ENCODE measurements at places on chromosomes 13 and 19. TPM values are rescaled to one million over a fixed set of nuclear protein-coding genes. Genes with fewer than 3 reads are reported as not detected.

- DNase-seq: peak; percentile 58
Measured at GRCh38 chr19:33622505-33622808, 704 bp downstream of the CHST8 start.

- no peak for DNase-seq
Measured at GRCh38 chr13:50893211-50893852, 16.3 kb upstream of the RNASEH2B start.

- peak; percentile 83 for DNase-seq
Measured at GRCh38 chr19:51687791-51688670, 5.1 kb upstream of the SPACA6 start.

GRCh38 chr13:30744056-30744680 is 8.8 kb downstream of the ALOX5AP start:
- DNase-seq: no peak

- DNase-seq: peak; percentile 17
Measured at GRCh38 chr13:98313023-98313921, 136.2 kb upstream of the RNF113B start.

- DNase-seq: no peak
Measured at GRCh38 chr13:51843529-51843928, 1.4 kb downstream of the TMEM272 start.

GRCh38 chr13:48994706-48995105 is 19.0 kb downstream of the FNDC3A start:
- DNase-seq: no peak

DNA sequence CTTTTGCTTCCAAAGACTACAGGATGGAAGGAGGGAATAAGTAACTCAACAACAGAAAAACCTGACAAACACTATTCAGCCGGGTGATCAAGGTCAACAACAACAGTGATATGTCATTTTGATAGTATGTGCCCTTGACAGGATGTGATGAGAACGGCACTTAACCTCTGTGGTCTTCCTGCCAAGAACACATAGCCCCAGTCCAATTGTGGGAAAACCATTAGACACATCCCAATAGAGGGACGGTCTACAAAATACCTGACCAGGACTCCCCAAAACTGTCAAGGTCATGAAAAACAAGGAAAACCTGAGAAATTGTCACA is 43.1 kb upstream of the AMER2 start:
- no peak for DNase-seq

GRCh38 chr19:10078329-10078728 is 7.8 kb upstream of the SHFL start:
- no peak for DNase-seq

DNA sequence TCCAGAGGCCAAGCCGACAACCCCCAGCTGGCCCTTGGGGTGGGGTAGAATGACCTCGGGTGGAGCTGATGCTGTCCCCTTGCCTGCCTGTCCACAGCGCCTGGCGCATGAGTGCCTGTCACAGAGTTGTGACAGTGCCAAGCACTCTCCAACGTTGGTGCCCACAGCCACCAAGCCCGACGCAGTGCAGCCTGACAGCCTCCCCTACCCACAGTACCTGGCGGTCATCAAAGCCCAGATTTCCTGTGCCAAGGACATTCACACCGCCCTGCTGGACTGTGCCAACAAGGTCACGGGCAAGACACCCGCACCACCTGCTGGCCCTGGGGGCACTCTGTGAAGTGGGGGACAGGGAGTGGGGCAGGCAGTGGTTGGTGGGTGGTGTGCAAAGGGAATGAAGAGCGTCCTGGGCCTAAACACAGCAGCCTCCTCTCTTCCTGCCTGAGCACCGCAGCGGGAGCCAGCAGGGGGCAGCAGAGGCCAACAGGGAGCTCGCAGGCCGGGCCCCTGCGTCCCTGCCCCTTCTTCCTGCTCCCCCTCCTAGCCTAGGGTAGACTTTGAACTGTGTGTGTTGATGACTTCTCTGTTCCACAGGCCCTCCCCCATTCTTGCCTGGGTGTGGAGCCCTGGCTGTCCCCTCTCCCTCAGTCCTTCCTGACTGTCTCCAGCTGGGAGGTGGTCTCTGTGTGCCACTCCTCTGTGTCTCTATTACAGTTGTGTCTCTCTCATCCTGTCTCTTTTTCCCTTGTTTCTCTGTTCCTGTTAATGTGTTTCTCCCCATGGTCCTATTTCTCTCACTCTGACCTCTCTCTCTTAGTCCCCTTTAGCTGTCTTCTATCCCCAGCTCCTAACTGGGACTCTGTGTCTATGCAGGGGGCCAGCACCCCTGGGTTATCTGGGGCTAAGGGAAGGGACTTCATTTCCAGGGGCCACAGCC is 6.5 kb downstream of the MED29 start:
- peak; percentile 94 for DNase-seq

- DNase-seq: peak; percentile 76
Measured at GRCh38 chr19:16417660-16418596, 53.8 kb downstream of the EPS15L1 start.

- no peak for DNase-seq
Measured at GRCh38 chr19:1065606-1066109, 1.3 kb upstream of the ARHGAP45 start.

DNA sequence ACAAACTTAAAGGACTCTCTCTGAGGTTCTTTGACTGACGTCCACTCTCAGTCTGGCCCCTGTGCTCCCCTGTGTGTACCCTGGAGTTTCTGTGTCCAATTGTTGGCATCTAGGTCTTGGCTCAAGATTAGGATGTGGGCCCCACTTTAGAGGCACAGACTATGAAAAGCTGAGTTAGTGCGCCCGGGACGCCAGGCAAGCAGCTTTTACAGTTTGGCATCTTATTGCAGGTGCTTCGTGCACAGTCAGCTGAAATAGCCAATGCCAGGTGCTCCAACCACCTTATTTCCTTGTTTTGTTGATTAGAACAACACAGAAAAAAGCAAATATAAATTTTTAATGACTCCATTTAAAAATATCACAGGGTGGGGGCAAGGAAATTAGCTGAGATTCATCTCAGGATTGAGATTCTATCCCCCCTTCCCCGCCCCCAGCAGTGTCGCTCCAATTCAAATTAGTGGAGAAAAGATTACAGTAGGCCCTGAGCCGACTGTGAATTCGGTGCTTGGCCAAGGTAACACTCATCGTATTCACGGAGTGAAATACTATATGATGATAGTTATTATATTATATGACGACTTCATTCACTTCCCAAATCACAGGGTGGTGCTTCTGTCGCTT is 4.3 kb downstream of the SOX1 start:
- no peak for DNase-seq

DNA sequence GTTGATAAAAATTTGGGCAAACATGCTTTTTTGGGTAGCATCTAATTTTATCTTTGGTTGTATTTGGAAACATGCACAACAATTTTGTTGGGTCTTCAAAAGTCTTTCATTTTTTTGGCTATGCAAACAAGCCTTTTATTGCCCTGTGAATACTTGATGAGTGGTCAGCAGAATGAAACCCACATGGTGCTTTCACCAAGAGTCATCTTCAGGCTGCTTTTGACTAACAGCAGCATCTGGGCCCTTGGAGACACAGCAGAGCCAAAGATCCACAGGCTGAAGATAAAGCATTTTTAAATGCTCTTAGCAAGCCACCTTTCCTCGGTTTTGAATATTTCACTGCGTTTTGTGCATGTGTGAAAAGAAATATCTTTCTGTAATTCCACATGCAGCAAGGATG is 154.9 kb downstream of the FGF9 start:
- DNase-seq: no peak

GRCh38 chr19:41734156-41734555 is 21.2 kb upstream of the CEACAM6 start:
- no peak for DNase-seq

GRCh38 chr19:48510421-48511268 is 990 bp downstream of the LMTK3 start:
- peak; percentile 67 for DNase-seq

DNA sequence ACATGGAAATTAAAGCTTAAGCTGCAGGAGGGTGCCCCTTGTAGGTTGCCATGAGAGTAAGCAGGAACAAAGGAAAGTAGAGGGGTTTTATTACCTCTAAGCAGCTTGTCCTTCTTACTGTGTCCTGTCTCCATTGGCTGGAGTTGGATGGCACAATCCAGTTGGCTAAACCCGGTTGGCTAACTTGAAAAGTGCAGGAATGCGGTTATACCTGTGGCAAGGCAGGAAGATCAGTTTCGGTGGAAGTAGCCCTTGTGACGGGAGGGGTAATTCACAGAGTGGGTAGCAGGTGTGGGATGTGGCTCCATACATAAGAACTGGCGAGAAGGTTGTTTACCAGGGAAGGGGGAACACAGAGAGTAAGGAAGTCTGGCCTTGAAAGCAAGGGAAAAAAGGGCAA is 3.2 kb downstream of the ZNF726 start:
- no peak for DNase-seq

- DNase-seq: peak; percentile 29
Measured at GRCh38 chr19:7618348-7618747, 11.0 kb downstream of the XAB2 start.

GRCh38 chr19:58401840-58402421 is 6.5 kb downstream of the RNF225 start:
- DNase-seq: no peak

DNA sequence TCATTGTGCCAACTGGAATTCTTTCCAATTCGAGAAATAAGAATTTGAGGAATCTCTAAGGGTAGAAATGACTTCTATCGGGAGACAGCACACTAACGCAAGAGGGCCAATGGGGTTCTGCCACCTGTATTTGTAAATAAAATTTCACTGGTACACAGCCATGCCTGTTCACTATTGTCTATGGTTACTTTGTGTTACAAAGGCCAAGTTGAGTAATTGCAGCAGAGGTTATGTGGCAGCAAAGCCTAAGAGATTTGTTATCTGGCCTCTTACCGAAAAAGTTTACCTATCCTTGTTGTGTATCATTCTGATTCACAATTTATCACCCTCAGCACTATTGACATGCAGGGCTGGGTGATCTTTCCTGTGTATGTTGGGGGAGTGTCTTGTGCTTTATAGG is 278.0 kb downstream of the KLF5 start:
- DNase-seq: no peak

DNA sequence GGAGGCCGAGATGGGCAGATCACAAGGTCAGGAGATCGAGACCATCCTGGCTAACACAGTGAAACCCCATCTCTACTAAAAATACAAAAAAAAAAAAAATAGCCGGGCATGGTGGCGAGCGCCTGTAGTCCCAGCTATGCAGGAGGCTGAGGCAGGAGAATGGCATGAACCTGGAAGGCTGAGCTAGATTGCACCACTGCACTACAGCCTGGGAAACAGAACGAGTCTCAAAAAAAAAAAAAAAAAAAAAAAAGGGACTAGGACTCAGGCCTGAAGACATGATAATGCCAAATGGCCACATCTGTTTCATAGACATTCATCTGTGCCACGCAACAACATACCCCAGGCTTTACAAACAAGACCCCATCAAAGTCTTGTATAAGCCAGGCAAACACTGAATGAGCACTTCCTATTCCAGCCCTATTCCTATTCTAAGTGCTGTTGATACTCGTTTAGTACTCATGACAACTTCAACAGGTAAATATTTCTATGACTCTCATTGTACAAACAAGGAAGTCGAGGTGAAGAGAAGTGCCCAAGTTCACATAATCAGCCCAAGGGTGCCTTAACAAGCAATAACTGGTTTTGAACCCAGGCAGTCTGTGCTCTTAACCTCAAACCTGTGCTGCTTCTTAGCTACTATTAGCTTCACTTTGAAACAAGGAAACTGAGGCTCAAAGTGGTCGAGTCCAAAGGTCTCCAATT is 1.7 kb downstream of the B9D2 start:
- no peak for DNase-seq

DNA sequence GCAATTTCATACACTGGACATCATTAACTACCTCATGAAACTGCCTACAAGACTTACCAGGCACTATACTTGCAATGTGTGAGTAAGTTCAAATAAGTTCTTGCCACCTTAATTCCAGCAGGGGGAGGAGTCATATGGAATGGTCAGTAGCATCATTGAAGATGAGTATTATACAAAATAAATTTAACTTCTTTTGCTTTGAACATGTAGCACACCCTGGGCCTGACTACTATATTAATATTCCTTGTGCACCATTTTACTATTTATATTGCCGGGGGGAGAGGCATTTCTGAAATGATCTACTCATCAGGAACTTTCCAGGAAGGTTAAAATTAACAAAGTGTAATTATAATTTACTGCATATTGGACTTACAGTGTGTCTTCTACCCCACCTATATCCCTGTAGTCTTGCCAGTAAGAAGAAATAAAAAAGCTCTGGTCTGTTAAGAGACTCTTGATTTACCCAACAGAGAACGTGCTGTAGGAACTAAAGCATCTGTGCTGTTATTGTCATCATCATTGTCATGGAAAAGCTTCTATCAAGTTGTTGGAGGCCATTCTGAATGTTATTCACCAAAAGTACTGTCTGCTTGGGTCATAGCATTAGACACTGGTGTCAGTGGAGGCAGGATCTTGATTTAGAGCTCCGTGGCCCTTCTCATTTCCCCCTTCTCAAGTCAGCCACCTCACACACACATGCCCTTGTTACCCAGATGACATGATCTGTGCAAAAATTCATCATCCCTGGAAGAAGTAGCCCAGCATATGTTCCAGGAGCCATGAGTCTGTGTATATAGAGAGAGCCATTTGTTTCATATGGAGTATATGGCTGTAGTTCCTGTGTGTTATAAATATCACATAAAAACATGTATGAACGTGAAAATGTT is 147.1 kb downstream of the MTUS2 start:
- DNase-seq: no peak

DNA sequence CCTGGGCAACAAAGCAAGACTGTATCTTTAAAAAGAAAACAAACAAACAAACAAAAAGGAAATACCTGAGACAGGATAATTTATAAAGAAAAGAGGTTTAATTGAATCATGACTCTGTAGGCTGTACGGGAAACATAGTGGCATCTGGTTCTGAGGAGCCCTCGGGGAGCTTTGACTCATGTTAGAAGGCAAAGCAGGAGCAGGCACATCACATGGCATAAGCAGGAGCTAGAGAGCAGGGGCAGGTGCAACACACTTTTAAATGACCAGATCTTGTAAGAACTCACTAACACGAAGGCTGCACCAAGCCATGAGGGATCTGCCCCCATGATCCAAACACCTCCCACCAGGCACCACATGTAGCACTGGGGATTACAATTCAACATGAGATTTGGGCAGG is 13.2 kb upstream of the OR10H2 start:
- DNase-seq: no peak

GRCh38 chr13:42367831-42368230 is 95.9 kb downstream of the AKAP11 start:
- DNase-seq: no peak

The DDX39A gene
- 180 TPM for total RNA-seq

The CEACAM4 gene
- total RNA-seq: not detected

The TMEM161A gene
- total RNA-seq: 23.4 TPM

The RFPL4A gene
- 1.1 TPM for total RNA-seq

The CEACAM1 gene
- not detected for total RNA-seq

The ZNF571 gene
- total RNA-seq: 5.3 TPM

The ATP8A2 gene
- 0.34 TPM for total RNA-seq

The COMP gene
- total RNA-seq: not detected

The SHISA7 gene
- not detected for total RNA-seq
